ENCODE measurements at places on chromosomes 6 and 20.

- no peak for DNase-seq
These were observed 12.0 kb upstream of the SERPINB9 start for GRCh38 chr6:2915150-2915549.

GRCh38 chr20:34904202-34904621, 27.8 kb downstream of the ACSS2 start:
- no peak for DNase-seq

- DNase-seq, result no peak
These were observed 8.2 kb downstream of the CCN5 start for GRCh38 chr20:44723391-44723790.

DNA sequence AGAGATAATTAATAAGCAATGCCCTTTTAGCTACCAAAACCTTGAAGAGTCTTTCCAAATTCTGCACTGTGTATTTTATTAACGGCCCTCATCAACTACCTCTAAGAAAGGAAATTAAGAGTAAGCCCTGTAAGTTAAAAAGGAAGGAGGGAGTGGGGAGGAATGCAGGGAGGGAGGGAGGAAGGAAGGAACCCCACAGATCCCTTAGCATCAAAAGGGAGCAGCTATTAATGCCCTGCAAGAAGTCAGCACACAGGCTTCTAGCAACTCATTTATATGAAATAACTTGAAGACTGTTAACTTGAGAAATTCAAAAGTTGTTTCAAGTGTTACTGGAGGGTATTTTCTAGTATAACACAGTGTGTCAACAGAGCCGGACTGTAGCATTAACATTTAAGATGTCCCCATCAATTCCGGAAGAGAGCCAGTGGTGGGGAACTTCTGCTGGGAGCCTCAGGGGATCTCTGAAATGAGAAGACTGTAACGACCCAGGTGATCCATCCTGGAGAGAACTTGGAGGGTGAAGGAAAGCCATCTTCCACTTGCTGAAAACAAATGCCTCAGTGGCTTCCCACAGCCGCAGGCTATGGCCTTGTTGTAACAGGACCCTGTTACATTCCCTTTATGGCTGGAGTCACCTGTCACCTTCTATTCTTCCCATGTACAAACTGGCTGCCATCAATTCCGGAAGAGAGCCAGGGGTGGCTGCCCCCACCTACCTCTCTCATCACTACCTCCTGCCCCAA, 33.2 kb downstream of the SLC22A23 start:
- no peak for DNase-seq

DNA sequence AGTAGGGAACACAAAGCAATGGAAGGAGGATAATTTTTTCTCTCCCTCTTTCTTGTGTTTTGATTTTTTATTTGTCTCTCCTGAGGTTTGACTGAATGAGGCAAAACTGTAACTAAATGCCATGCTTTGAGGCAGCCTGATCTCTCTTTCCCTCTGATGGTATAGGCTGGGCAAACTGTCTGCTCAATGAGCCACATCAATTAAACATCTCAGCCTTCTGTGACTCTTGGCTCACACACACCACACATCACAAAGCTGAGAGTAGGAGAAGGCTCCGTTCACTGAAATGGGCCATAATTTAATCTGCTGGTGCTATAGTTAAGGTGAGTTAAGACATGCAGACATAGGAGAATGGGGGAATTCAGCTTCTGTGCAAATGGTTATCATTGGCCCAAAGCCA, 28.1 kb upstream of the SCGN start:
- no peak for DNase-seq

DNA sequence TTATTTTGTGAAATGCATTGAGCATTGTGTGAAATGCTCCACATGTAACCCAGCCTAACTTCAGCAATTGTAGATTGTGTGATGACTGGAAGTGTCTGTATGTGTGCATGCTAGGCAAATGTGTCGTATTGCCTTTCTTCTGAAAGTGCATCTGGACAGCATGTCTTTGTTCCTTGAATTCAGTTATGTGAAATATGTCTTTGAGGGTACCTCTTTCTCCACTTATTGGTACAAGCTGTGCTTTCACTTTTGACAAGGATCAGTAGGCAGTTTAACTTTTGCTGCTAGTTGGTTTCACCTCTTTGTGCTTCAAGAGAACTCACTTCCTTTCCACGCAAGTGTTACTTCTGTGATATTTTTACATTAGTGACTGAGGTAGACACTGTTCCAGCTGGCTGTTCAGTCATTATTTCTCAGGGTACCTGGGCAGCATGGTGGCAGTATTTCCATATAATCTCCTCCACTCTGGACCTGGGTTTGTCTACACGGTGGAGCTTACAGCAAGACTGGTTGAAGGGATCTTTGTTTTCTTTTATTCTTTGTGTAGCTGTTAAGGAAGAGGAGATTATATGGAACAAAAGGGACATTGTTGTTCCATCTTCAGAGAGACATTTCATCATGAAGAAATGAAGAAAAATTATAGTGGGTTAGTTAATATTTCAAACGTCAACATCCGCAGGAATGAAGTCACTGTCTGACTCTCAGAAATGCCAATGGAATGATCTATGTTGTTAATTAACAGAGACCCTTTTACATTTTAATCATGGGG, 175.4 kb downstream of the UTRN start:
- no peak for DNase-seq

DNA sequence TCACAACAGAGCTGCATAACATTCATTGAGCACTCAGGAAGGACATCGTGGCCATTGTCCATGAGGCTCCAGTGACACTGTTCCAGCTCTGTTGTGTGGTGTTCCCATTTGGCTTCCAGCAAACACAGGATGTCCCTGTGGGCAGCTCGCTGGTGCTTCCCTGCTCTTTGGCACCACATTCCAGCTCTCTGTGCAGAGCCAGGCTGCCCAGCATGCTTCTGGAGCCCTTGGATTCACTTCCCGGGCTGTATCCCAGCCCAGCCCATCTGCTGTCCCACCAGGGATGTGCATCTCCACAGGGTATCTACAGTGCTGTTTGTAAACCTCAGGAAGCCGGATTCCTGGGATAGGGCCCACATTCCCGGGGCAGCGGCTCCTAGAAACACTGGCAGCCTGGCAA, 57.2 kb downstream of the CTCFL start:
- no peak for DNase-seq

GRCh38 chr6:113842165-113842564, 15.0 kb upstream of the MARCKS start:
- DNase-seq, result no peak

DNA sequence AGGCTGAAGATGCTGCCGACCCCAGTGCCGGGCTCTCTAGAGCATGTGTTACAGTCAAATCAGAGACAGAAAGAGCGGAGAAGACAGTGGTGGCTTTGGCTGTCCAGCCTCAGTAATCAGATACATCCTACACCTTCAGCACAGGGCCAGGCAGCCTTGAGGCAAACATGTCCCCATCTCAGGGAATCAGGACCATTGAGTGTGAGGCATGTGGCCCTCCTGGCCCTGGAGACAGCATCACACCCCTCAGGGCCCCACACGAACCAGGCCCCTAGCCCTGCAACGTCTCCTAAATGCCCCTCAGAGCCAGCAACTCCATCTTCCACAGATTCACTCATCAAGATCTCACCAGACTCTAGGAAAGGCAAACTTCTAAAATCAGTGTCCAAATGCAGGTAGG, 24.5 kb downstream of the PXDC1 start:
- DNase-seq, result no peak
